ENCODE measurements at places on chromosomes 4 and X.

DNA sequence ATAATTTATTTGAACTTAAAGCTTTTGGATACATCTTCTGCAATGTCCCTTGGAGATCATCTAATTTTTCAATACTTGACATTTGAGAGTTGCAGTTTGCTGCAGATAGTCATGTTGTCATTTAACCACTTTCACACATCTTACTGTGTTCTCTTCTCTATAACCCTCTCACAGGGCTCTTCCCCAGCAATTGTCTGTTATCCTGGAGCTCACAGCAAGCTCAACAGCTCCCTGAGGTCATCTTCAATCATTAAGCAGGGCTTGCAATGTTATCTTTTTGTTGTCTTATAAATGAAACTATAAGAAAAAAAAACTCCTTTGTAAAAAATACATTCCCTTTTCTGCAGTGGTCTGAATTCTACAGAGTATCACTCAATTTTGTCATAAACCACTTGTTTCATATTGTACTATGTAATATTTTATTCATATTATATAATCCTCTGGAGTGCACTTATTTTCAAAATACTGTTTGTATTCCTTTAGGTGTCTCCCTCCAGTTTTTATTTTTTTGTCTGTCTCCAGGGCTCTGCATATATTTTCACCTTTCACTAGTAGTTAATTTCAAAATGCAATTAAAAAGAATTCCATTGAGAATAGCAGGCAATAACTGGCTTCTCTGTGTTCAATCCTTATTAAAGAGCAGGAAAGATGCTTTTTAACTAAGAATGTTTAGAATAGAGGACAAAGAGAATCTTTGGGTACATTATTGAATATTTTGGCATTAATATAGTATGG, 106.3 kb upstream of the ARSJ start:
- no peak for DNase-seq

DNA sequence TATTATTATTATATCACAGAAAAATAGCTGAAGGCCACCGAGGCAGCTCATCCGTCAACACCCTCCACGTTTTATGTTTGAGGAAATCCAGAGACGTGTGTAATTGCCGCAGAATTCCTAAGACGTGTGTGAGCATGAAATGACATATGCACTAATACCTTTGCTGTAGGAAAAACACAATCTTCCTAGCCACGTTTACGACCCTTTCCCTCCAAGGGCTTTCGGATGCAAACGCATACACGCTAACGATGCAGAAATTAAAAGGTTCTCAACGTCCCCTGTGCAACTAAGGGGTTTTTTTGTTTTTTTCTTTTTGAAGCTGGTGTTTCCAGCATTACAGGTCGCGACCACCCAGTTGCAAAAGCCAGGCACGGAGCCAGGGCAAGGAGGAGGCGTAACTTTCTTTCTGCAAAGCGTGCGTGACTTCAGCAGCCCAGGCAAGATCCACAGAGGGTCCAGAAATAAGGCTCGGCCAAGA, 33.8 kb downstream of the CRLF2 start:
- no peak for DNase-seq

DNA sequence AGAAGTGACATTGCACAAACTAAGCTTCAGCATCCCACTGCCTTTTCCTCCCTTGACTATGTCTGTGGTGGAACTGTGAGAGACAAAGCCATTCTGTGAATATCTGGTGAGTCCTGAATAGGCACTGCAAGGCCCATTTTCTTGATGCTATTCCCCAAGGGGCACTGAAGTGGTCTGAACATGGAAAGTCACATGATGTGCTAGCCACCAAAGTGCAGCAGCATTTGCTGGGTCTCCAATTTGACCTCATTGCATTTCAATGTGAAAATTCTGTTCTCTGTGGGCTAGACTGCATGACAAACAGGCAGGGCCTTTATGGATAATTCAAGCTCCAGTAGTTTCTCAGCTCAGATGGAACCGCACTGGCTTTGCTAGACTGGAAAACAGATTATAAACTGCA, 627.4 kb upstream of the BOD1L1 start:
- no peak for DNase-seq

DNA sequence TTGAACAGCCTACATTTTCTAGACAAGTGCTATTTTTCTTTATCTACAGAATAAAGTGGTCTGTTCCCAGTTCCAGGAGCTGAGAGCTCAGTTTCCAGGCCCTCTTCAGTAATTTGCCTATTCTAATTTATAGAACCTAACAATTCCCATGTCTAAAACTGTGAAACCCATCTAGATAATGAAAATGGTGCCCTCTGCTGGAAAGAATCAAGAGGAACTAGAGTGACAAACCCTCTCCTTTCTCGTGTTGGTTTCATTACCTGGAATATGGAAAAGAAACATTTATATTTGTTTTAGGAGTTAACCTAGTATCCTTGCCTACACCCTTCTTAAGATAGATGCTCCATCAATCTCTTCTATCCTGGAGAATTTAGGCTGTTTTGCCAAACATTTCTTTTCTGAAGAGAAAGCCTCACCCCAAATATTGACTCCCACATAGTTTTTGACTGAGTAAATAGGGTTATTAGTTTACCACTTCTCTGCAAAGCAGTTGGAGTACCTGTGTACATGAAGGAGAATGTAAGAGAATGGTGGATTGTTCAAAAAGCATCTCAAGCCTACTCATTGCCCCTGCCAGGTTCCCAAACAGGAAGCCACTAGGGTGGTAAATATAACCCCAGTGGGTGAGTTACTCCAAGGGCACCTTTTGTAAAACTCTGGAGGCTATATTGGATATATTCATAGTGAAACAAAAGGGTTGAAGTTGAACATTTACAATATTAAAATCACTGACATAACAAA, 121.6 kb downstream of the RASL11B start:
- DNase-seq = no peak

DNA sequence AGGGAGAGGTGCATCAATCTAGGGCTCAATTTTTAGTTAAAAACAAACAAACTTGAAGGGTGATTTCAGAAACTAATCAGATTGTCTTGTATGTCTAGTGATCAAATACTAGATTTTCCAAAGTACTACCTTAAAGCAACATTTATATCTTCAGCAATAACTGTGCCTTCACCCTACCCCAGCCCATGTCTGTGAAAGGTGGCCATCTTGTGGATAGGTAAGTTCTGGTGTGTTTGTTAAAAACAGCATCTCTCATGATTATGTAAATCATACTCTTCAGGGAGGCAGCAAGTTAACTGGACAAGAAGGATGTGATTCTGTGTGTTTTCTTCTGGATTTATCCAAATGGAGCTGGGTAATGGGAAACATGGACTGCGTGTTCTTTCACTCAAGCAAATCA, 81.4 kb upstream of the ACSL1 start:
- no peak for DNase-seq

GRCh38 chr4:56371426-56372220, 15.7 kb downstream of the AASDH start:
- DNase-seq = no peak

DNA sequence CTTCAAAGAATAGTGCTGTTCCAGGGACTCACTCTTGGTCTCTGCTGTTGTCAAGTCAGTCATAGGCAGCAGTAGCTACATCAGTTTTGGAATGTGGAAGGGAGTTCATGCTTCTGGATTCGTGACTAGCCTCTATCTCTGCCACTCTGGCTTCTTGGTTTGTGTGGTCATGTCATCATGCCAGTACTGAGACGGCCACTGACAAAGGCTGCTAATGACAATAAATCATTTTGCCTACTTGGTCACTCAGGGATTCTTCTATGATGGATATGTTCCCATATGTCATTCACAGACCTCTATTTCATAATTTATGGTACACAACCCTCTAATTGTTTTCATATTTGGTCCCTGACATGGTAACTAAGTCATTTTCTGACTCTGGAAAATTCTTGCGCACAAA, 450.8 kb upstream of the BOD1L1 start:
- DNase-seq = no peak

- no peak for DNase-seq
Observed at GRCh38 chr4:94208918-94209317, 1.3 kb downstream of the SMARCAD1 start.

DNA sequence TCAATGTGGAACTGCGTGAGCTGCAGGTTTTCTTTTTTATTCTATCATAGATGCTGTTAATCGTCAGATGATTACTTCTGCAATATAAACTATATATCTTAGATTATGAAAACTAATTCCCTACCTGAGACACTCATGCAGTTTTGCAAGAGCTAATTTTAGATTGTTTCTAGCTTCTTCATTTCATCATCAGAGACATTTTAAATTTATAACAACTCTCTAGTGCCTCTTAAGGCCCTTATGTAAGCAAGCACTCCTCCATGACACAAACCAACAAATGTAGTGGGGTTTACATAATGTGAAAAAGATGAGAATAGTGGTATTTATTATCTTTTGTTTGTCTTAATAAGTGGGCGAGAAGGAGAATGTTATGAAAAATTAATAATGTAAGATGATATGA, 170.2 kb upstream of the ETNPPL start:
- DNase-seq = no peak

GRCh38 chr4:2862528-2862927, 18.9 kb downstream of the ADD1 start:
- DNase-seq = no peak

DNA sequence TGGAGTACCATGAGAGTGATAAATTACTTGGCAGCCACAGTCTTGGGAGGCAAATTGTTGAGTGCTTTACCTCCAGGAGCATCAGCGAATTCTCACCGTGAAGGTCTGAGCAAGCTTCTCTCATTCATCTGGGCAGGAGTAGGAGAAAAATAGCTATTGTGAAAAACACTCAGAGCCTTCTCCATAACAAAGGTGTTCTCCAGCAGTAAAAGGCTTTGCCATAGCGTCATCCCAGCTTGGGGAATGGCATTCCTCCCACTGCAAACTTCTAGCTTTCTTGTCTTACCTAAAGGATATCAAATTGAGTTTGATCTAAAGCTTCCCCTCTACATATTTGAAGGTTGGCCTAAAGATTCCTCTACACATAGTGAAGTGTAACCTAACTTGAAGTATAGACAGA, 29.8 kb upstream of the MAGEA11 start:
- DNase-seq = no peak

- DNase-seq = no peak
Observed at GRCh38 chr4:155566354-155566753, 100.3 kb upstream of the GUCY1A1 start.

GRCh38 chrX:10929747-10930146, 181.4 kb upstream of the HCCS start:
- DNase-seq = no peak

- DNase-seq = no peak
Observed at GRCh38 chr4:170414360-170414759, 324.6 kb upstream of the AADAT start.

GRCh38 chr4:12178614-12179610, 750.2 kb upstream of the HS3ST1 start:
- no peak for DNase-seq

- no peak for DNase-seq
Observed at GRCh38 chr4:88212253-88212561, 53.8 kb upstream of the ABCG2 start.

GRCh38 chr4:37771771-37772170, 54.7 kb upstream of the PGM2 start:
- DNase-seq = no peak

DNA sequence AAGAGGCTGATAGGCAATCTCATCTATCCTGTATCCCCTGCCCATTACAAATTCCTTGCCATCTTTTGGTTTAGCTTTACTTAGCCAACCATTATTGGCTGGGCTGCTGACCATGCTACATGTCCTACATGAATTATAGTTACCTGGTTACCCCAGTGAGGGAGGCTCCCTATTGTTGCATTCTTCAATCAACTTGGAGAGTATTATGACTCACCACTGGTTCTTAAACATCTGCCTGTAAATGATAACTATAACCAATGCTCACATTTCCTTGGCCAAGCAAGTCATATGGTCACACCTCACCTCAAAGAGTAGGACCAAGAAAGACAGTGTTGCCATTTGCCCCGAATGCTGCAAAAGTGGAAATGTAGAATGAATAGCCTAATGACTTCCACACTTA, 297.6 kb downstream of the IL15 start:
- DNase-seq = no peak

DNA sequence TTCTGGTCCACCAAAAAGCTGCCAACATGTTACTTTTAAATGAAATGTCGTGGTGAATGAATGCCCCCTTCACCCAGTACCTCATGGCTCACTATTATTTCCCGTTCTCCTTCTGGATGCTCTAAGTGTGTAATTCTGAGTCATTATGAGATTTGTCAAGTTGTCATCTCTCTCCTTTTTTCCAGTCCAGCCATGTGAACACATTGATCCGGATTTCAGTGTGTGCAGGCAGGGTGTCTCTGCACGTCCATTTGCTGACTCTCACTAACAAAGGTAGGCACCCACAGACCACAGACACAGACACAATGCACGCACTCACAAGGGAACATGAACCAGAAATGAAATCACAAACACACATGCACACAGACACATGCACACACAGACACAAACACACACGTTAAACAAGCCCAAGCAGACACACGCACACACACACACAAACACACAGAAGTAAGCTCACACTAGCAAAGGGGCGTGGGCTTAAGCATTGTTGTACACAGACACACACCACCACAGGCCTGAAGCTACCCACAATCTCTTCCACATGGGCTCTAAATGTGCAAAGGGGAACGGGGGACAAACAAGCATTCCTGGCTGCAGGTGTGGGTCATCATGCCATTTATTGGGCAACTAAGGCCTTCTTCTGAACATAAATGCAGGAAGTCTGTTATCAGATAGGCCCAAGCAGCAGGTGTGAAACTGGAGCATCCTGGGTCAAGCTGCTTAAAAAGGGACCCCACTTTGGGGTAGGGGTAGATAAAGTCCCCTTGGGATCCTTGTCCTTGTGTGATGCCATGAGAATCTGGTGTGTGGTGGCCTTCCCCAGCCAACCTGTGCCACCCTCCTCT, 58.1 kb downstream of the NBDY start:
- no peak for DNase-seq

DNA sequence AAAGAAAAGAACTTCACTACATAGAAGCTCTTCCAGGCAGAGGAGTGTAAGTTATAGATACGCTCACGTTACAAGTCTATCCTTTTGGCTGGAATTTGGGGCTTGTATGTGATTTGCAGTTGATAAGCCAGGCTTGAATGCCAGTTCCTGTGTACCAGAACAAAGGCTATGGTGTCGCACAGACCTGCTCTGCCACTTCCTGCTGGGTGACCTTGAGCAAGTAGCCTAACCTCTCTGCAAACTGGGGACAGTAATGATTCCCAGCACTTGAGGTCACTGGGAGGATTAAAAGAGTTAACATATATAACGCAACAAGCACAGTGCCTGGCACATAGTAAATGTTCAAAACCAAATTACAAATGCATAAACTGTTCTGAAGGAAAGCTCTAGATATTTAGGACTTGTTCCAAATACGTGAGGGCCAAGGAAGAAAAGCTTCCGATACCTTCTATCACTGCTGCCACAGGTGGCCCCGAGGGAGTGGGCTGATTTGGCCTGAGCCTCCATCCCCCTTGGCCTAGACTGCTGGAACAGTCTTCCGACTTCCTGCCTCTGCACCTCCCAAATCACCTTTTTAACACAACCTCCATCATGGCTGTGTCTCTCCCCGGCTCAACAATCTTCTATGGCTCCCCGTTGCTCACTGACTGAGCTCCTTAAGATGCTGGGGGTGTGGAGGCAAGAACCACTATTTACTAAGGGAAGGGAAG, 1.3 kb upstream of the SOWAHD start:
- no peak for DNase-seq

Data from activated CD4-positive, alpha-beta T cell treated with anti-CD3 and anti-CD28 coated beads, Interleukin-2, amount 50 U/mL, for 4 hours (primary cell).